ENCODE measurements at places on chromosomes 13 and 19.

GRCh38 chr13:37306778-37307544 is 201.5 kb upstream of the CSNK1A1L start:
- DNase-seq = no peak

GRCh38 chr19:31270897-31271296 is 78.3 kb downstream of the TSHZ3 start:
- no peak for DNase-seq

GRCh38 chr19:19185853-19186740 is 5.9 kb downstream of the BORCS8 start:
- peak; percentile 36 for DNase-seq

DNA sequence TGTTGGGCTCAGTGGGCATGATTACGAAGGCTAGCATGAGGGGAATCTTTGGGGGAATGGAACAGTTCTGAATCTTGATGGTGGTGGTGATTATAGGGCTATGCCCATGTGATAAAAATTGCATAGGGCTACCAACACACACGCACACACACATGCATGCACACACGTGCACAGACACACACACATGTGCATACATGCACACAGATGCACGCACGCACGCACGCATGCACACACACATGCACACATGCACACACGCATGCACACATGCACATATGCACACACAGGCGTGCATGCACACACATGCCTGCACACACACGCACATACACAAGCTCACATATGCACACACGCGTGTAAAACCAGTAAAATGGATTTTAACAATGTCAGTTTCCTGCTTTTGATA is 85.9 kb downstream of the MUC16 start:
- DNase-seq = no peak

GRCh38 chr13:29901710-29902631 is 51.6 kb upstream of the UBL3 start:
- no peak for DNase-seq

DNA sequence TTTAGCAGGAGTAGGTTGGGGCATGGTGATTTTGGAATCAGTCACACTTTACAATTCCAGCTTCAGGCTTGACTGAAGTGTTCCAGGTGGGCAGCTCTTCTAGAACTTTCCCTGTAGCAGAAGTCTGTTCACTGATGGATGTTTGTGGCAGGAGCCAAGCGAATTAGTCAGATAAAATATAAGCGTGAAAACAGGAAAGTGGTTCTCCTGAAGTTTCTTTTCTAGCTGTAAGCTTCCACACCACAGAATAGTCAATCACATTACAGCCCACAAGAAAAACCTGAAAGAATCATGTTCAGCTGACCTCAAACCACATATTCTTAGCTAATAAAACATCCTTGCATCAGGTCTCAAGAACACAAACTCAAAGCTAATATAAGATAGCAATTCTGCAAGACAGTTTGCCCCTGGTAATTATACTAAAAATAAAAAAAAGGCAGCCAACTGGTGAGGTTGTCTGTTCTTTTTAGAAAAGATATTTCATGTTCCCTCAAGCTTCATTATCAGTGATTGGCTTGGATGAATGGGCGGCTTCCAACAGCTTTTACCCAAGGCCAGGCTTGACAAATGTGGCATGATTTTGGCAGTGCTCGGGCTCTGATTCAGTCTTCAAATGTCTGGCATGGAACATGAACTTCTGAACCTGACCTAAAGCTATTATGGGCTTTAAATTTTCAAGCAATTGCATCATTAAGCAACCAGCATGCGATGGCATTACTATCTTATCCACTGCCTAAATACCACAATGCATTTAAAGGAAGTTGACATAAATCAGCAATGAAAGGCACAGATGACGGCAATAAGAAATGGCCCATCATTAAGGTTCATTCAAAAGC is 136.8 kb downstream of the DCLK1 start:
- DNase-seq = no peak

DNA sequence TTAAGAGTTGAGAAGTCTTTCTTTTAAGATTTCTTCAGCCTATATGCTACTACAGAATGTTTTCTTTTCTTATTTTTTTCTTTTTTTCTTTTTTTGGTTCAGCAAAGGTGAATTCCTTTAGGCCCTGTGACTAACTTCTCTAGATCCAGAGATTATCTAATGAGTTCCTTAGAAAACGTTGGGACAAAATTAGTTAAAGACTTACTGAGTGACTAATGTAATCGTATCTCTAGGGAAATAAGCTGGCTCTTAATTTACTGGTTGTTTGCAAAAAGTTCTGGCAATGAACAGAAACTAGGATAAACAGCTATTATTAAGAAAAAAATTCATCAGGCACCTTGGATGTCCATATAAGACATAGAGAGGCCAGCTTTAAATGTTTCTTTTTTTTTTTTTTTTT is 30.7 kb upstream of the CSNK1A1L start:
- no peak for DNase-seq

GRCh38 chr13:106755542-106755941 is 187.6 kb upstream of the ARGLU1 start:
- no peak for DNase-seq

DNA sequence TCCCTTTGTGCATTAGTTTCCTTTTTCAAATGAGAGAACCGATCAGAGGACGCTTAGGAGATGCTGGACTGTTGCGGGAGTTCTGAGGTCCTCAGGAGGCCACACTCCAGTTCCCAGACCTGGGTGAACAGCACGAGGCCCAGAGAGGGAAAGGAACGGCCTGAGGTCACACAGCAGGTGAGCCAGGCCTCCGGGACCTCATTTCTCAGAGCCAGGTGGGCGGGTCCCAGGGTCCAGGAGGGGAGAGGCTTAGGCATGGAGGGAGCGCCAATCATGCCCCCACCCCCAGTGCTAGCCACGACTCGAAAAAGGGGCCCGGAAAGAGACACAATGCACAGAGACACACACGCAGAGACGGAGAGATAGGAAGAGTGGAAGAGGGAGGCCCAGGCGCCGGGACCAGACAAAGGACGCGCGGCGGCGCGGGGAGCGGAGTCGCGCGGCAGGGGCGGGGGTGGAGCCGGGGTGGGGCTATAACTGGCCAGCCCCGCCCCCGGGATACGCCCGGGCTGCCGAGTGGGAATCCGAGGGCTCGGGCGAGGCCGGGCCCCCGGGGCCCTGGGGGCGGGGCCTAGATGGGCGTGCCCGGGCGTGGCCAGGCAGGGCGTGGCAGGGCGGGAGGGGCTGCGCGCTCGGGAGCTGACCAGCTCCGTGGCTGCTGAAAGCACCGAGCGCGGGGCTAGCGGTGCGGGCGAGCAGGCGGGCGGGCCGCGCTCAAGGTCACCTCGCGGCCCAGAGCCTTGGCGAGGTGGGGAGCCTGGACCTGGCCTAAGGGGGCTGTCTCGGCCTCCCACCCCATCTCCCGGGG is 1.6 kb downstream of the ELAVL3 start:
- peak; percentile 56 for DNase-seq

DNA sequence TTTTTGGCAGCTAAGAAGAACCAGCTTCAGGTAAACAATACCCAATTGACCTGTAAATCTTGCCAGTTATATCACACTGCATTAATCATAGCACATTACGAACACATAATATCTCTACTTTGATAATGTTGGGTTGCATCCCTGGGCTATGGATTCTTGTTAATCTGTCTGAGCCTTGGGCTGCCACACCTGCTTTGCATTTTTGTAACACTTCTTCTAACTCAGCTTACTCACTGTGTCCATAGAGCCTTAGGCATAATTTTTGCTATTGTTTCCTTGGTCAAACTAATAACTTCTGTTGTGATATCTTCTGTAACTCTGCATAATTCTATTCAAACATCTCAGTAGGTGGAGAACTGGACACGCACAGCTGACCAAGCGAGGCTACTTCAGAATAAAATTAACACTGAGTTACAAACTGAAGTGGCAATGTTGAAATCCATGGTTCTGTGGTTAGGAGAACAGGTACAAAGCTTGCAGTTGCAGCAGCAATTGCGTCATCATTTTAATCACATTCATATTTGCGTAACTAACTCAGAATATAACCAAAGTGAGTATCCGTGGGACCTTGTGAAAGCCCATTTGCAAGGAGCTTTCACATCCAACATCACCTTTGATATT is 6.4 kb downstream of the ZNF350 start:
- DNase-seq = no peak

- DNase-seq = no peak
Observed at GRCh38 chr19:50181121-50181520, 18.0 kb upstream of the IZUMO2 start.

- DNase-seq = no peak
Observed at GRCh38 chr13:44540761-44541434, 35.2 kb downstream of the TSC22D1 start.

DNA sequence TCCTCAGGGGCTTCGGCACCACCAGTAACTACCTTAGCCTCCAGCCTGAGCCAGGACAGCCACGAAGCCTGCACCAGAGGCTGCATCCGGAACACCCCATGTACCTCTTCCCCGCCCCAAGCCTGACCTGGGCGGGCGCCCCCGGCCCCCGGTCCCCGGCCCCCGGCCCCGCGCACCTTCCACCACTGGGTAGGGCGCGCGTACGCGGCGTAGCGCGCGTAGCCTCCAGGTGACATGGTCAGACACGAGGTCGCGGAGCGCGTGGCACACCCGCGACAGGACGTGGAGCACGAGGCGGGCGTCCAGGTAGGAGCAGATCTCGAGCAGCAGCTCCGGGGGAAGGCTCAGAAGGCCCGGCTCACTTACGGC is 450 bp downstream of the FBXW9 start:
- no peak for DNase-seq

DNA sequence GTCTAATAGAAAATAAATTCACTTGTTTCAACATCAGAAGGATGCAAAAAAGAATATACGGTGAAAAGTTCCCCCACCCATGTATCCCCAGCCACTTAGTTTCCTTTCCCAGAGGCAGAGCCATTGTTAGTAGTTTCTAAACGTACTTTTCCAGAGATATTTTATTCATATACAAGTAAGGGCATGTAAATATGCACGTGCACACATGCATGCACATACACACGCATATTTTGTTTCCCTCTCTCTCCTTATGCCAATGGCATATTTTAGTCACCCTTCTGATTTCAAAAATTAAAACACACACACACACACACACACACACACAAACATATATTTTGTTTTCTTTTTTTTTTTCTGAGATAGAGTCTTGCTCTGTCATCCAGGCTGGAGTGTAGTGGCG is 147.4 kb downstream of the PDS5B start:
- DNase-seq = no peak

- peak; percentile 96 for DNase-seq
Observed at GRCh38 chr19:11848594-11849469, at the start of gene ZNF439. Gene ZNF439, plus strand, starts transcription at chr19:11848726. Its CDS starts 142 bp downstream, at chr19:11848868.

GRCh38 chr13:51781246-51782022 is 22.5 kb downstream of the DHRS12 start:
- peak; percentile 33 for DNase-seq

DNA sequence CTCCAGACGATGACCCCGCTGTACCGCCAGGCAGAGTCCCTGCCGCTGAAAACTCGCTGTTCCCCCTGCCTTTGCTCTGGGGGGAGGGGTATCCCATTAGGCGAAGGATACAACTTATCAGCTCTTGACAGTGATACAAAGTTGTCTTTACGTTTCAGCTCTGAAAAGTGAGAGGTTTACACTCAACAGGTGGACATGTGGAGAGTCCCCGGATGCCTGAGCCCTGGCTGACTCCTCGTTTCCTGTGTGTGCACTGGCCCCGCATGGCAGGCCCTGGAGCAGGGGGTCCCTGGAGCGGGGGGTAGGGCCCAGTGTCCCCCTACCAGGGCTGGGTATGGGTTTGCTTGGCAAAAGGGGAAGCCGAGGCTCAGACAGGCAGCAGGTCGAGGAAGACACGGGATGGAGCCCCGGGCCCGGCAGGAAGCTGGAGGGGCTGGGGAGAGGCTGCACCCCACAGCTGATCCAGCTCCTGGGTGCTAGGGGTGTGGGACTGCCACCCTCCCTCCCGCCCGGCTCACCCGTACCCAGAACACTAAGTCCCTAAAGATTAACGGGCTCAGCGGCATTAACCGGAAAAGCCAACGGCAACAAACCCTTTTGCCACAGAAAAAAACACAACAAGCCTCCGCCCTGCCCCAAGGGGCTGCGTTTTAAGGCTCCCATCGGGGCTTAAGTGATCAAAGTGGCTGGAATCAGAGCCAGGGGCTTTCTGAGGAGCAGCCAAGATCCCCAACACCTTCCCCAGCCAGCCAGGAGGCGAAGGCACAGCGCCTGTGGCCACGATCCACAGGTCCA is 5.6 kb downstream of the TCF3 start:
- peak; percentile 40 for DNase-seq

- no peak for DNase-seq
Observed at GRCh38 chr13:25149711-25150110, 22.4 kb downstream of the AMER2 start.

DNA sequence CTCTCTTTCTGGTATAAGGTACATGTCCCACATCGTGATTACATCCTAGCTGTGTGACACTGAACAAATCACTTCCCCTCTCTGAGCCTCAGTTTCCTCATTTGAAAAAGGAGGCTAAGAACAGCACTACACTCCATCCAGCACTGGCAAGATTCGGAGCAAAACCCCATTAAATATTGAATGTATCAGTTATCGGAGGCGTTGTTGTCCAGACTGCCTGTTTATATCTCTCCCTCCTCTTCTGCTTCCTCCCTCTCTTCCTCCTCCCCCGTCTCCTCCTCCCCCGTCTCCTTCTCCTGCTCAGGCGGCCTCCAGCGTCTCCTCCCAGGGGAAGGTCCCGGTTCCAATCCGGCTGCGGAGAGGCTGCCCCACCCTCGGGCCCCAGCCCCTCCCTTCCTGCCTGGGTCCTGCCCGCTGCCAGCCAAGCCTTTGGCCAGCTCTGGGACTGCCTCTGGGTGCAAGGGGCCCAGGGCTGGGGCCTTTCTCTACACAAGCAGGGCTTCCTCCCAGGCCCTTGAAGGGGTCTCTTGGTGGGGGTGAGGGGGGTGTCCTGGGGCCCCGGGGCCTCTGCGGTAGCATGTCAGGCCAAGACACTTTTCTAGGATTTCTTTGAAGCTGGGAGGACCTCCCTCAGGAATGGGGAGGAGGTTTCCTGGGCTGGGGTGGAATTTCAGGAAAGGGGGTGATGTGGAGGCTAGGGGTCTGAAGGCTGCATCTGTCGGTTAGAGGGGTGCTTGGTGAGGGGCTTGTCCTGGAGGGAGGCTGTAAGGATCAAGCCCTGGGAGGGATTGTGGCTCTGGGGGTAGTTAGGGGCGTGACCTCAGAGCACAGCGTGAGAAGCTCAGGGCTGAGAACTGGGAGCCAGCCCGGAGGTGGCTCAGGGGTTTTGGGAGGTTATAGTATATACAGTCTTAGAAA is 1.9 kb downstream of the RRAS start:
- DNase-seq = no peak

DNA sequence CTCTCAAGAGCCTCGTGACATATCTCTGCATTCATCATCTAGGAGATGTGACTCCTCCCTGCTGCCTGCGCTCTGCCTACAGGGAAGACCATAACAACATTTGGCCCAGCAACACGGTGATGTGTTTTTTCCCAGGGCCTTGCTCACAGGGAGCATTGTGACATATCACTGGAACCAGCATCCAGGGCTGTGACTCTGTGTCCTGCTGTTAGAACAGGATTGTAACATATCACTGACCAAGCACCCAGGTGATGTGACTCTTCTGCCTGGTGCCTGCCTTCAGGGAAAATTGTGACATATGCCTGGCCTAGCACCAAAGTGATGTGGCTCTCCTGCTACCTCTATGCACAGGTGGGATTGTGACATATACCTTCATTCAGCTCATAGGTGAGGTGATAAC is 79.4 kb upstream of the ZNF43 start:
- no peak for DNase-seq

Data from germinal center (tissue), 1 donor.